T-helper 2 cell (primary cell): ENCODE measurements at places on chromosomes 4 and X.

DNA sequence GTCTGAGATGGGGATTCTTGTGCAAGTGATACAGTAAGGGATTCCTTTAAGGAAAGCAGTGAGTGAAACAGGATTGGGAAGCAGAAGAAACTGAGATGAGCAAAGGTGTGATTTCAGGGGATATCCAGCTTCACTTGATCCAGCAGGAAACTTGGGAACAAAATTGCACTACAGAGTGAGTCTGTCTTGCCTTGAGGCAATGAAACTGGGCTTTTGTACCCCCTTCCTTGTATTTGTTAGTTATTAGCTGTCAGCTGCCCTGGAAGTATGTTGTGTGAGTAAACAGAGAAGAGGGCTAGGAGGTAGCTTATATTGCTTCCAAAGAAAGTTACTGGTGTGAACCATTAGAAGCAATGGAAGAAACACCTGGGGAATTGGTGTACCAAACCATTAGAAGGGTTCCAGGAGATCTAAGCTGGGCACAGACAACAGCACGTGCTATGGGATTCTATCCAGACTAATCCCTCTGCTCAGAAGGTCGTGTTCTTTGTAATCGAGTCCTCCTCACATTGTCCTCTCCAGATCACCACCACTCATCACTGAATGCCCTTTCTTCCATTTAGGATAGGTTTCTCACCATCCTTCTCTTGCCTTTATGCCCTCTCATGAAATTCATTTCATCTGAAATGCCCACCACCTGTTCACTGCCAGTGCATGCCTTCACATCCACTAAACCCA is 76.0 kb downstream of the PDLIM5 start:
- no peak for DNase-seq

DNA sequence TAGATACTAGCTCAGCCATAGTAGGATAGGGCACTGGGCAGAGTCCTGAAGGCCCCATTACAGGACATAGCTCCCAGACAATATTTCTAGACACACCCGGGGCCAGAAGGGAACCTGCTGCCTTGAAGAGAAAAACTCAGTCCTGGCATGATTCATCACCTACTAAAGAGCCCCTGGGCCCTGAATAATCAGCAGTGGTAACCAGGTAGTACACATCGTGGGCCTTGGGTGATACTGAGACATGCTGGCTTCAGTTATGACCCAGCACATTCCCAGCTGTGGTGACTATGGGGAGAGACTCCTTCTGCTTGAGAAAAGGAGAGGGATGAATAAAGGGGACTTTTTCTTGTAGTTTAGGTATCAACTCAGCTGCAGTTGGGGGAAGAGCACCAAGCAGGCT is 104.3 kb upstream of the STK26 start:
- no peak for DNase-seq

- DNase-seq: no peak
These were observed 95.5 kb downstream of the ZNF827 start for GRCh38 chr4:145843148-145843547.

DNA sequence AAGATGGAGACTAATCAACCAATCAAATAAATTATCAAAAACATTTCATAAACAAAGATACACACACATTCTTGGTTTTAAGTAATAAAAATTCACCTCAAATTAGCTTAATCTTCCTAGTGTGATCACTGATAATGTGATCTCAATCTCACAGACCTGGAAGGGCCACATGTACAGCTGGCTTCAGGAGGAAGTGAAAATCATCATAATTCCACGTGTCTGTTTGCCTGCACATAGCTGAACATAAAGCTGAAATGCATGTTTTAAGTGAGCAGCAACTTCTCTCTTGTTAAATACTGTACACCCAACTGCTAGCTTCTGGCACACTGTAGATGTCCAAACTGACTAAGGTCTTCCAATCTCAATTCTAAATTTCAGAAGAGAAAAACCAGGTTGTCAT is 53.8 kb downstream of the ARHGAP6 start:
- DNase-seq: no peak
